Activated naive CD8-positive, alpha-beta T cell treated with anti-CD3 and anti-CD28 coated beads, Interleukin-2, amount 50 U/mL, for 16 hours (primary cell): ENCODE measurements at places on chromosomes 4 and X.

DNA sequence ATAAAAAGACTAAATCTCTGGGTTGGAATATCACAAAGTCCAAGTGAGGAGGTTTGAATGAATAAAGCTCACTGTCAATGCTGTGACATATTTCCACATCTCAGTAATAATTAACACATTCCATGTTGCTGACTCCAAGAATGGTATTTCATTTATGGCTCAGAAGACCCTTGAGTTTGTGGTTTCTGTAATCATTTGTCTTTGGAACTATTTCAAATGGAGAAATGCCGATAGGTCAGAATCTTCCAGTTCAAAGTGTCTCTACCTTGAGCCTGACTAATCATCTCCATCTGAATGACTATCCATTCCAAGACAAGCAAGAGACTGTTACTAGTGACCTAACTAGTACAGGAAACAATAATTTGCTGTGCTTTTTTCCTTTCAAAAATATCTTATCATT, 24.2 kb upstream of the SLC2A9 start:
- no peak for DNase-seq

DNA sequence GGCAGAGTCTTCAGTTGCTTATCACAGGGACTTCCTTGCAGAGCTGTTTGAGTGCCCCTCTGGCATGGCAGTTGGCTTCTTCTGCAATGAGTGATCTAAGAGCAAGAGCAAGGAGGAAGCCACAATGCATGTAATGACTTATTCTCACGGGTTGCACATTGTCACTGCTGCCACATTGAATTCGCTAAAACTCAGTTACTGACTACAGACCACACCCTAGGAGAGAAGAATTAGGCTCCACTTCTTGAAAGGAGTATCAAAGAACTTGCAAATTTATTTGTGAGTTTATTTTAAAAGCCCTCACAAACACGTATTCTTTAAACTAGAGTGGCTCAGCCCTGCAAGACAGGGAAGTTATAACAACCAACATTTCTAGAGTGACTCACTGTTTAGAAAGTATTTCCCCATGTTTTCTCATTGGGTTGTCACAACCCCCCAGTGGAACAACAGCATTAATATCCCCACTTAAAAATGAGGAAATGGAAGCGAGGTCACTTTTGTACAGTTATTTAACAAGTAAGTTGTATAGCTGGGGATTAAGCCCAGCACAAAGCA, 32.4 kb upstream of the RBPJ start:
- DNase-seq: no peak

GRCh38 chr4:140837736-140838135, 81.6 kb upstream of the TBC1D9 start:
- no peak for DNase-seq

GRCh38 chr4:147987252-147987651, 255.4 kb downstream of the ARHGAP10 start:
- no peak for DNase-seq

GRCh38 chrX:111447298-111447697, 35.3 kb upstream of the DCX start:
- no peak for DNase-seq

DNA sequence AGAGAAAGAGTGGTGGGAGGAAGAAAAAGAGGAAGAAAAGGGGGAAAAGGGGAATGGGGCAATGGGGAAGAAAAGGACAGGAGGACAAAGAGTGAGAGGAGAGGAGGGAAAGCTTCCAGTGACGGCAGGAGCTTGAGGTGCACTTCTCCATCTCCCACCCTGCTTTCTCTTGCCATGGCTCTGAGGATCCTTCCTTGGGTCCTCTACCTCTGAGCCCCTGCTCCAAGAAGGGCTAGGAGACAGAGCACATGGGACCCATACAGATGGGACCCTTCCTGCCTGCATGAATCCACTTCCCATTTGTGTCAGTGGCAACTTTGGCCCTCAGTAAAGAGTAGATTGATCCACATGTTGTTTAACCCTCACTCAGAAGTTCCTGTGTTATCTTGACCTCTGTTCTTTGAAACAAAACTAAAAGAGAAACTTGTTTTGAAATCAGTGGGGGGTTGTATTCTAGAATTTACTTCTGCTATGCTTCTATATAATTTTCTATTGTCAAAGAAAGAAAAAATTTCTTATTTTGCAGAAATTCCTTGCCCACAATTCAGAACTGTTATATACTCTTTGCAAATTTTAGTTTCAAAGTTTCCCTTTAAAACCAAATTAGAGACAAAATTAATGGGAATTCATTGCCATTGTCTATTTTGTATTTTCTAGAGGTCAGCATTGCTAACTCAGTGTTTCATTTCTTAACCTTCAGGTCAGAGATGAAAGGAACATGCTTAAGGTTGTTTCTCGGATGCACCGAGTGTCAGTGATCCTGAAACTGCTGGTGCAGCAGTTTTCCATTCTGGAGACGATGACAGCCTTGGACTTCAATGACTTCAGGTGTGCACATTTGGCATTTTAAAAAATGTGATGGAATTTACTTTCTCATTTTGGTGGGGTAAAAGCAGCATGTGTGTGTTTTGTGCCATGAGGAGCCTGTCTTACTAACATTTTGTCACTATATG, 5.0 kb downstream of the TDO2 start:
- DNase-seq: no peak

DNA sequence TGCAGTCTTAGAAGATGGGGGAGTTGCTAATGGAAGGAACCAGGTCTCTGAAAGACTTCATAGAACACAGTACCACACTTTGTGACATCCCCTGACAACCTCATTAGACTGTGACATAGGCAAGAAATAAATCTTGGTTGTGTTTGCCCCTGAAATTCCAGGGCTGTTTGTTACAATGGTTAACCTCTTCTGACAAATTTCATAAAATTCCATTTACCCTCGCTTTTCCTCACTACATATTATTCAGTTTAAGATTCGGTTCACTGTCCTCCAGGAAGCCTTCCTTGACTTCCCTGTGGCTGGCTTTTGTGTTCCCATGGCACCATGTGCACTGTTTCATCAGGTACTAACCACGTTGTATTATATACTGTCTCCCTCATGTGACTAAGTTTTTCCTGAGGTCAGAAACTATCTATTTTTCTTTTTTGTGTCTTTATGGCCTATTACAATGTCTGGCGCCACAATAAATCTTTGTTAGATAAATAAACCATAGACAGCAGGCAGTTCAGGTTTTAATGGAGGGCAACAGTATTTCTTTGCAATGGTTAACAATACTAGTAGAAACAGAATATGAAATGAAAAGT, 54.2 kb downstream of the ATXN3L start:
- DNase-seq: no peak

- DNase-seq: no peak
Measured at GRCh38 chr4:52833941-52834525, 28.1 kb upstream of the RASL11B start.

- no peak for DNase-seq
Measured at GRCh38 chrX:111560801-111561200, 49.4 kb downstream of the SERTM2 start.

DNA sequence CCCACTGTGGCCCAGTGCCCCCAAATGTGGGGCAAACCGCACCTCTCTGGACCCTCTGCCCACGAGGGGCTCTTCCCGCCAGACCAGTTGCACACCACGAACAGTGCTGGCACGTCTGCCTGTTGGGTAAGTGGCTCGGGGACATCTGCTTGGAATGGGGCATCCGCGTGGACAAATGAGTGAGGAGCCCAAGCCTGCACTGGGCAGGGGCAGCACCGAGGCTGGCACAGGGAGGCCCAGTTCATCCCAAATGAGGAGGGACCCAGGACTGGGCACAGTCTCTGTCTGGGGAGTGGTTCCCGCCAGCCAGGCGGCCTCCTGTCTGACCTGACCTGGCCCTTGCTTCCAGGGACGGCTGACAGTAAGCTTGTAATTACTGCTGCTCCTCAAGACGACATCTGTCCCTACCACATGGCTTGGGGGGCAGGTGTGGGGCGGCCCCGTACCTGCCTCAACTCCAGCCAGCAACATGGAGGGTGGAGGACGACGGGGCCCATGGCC, 3.2 kb downstream of the SPON2 start:
- no peak for DNase-seq

GRCh38 chr4:103002551-103002950, 17.0 kb downstream of the SLC9B1 start:
- DNase-seq: no peak

- DNase-seq: no peak
Measured at GRCh38 chrX:49003696-49004095, 1.6 kb upstream of the GRIPAP1 start.

DNA sequence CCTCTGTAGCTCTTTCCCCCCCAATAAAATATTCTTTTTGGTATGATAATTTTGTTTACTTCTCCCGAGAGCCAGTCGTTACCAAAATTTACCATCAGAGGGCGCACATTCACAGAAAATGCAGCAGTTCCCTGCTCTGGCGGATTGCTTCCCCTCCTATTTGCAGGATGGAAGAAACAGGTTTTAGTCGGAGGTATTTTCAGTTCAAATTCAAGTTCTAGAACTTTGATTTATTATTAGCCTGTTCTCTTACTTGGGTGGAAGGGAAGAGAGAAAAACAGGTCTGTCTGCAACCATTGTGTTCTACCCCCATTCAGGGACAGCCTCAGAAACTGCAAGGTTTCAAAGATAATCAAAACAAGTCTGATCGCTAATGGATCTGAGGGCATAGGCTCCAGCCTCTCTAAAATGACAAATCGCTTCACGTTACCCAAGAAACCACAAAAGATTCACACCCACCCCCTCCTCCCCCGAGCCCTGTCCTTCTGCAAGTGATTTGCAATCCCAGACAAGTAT, 263.8 kb upstream of the RPS6KA3 start:
- no peak for DNase-seq

DNA sequence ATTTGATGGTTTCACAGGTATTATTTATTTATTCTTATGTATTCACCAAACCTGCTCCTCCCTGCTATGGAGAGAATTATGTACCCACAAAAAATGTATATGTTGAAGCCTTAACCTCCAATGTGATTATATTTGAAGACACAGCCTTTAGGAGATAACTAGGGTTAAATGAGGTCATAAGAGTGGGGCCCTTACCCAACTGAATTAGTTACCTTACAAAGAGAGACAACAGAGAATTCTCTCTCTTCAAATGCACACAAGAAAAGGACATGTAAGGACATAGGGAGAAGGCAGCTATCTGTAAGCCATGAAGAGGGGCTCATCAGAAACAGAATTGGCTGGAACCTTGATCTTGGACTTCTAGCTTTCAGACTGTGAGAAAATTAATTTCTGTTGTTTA, 44.0 kb downstream of the ZGRF1 start:
- no peak for DNase-seq

DNA sequence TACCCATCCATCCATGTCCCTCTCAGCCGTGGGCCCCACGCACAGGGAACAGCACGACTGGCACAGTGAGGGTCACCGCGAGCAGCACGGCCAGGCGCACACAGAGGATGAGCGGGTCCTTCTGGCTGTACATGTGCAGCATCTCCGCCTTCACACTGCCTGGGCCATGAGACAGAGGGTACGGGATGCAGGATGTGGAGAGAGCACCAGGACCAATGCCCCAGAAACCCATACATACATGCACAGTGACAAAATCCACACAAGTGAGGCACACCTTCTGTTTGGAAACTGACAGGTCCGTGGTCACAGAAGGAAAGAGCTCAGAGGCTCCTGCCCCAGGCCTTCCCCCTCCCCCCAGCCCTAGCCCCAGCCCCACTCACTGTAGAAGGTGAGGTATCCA, 9.5 kb downstream of the SLC38A5 start:
- no peak for DNase-seq

DNA sequence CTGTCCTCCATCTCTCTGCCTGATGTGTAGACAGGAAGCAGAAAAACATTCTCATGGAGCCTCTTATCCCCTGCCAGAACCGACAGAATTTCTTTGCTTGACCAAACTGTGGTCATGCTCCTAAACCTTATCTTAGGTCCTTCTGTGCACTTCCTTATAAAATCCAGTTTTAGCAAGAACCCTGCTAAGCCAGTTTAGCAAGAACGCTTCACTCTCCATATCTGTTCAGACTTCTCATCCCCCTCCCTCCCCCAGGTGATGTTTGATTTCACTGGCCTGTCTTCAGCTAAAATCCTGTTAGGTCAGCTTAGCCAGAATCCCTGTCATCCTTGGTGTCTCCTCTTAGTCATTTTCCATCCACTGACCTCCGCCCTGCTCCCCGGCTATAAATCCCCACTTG, 1130.9 kb upstream of the PRKX start:
- no peak for DNase-seq

DNA sequence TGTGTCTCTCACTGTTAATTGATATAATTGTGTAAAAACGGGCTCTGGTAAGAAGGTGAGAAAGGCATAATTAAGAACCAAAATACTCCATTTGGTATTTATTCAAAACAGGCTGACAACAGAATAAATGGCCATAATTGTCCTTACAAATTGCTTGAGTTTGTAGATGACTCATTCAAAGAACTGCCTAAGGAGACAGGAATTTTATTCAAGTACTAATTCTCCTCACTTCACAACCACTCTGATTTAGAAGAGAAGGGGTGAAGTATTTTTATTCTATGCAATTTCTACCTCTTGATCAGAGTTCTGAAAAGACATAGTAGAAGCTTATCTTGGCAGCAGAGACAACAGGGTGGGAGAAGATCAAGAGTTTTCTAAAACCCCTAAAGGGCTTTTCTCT, 43.1 kb downstream of the ATP11C start:
- no peak for DNase-seq

DNA sequence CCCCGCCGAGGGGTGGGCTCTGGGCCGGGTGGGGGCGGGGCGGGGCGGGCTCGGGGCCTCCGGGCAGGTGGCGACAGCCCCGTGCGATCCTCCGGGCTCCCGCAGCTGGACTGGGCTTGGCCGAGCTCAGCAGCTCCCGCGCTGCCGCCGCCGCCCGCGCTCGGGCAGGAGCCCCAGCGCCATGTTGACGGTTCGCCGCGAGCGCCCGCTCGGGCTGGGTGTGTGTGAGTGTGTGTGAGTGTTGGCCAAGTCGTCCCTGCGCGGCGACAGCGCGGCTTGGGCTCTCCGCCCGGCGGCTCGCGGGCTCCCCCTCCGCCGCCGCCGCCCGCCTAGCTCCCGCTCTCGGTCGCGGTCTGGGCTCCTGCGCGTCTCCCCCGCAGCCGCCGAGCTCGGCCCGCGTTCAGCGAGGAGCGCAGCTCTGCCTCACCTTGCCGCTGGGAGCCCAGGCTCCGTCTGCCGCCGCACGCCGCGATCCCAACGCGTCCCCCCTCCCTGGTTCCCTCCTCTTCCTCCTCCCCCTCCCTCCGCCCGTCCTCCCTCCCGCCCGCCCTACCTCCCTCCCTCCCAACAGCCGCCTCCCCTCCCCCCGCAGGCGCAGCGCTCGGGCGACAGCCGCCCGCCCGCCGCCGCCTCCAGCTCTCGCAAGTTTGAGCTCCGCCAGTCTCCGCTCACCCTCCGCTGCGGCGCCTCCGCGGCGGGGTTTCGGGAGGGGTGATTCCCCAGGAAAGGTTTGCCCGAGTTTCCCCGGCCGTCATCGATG, at the start of gene BCOR:
BCOR (minus strand) TSS at position 455 of the 760 bp plus-strand sequence. CDS start 20,029 bp downstream, outside the sequence.
- DNase-seq: peak; percentile 41

DNA sequence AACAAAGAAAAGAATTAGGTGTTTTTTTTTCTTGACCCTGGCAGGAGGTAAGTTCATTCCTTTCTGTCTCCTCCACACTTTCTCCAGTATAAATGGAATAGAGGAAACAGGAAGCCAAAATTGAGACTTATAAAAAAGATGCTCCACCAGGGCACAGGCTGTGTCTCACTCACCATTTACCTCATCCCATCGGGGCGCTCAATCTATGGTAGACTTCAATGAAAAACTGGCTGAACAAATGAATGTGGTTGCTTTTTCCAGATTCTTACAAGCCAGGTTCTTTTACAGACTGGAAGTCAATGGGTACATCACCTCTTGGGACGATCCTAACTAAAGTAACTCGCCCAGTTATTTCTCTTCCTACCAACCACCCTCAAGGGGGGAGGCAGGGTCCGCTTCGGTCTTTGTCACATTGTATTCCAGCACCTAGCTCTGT, 685 bp downstream of the COMMD8 start:
- no peak for DNase-seq

GRCh38 chr4:5139141-5139540, 87.9 kb downstream of the STK32B start:
- DNase-seq: no peak

- no peak for DNase-seq
Measured at GRCh38 chrX:12241026-12241425, 102.8 kb downstream of the FRMPD4 start.
